ENCODE measurements at places on chromosomes 5 and 9.

DNA sequence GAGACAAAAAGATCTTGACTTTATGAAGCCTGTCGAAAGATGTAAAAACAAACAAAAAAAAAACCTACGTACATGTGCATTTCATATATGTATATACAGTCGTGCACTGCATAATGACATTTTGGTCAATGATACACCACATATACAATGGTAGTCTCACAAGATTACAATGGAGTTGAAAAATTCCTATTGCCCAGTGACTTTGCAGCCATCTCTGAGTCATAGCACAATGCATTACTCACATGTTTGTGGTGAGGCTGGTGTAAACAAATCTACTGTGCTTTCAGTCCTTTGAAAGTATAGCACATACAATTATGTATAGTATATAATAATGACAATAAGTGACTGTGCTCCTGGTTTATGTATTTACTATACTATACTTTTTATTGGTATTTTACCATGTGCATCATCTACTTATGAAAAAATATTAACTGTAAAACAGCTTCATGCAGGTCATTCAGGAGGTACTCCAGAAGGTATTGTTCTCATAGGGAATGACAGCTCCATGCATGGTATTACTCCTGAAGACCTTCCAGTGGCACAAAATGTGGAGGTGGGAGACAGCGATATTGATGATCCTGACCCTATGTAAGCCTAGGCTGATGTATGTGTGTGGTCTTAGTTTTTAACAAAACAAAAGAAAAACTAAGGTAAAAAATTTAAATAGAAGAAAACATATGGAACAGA, 73.7 kb upstream of the FST start:
- DNase-seq, result no peak

- no peak for DNase-seq
These were observed 21.9 kb downstream of the ZNF608 start for GRCh38 chr5:124724357-124725039.

- DNase-seq, result no peak
These were observed 27.9 kb downstream of the RFX3 start for GRCh38 chr9:3497857-3498256.

GRCh38 chr9:113516840-113517577, 53.5 kb downstream of the RGS3 start:
- DNase-seq, result no peak

All from WTC11 (cell line).